ENCODE measurements at places on chromosomes 11 and 22. TPM values are rescaled to one million over a fixed set of nuclear protein-coding genes. Genes with fewer than 3 reads are reported as not detected.

GRCh38 chr11:66936311-66936711 is 21.9 kb downstream of the PC start:
- no peak for DNase-seq

DNA sequence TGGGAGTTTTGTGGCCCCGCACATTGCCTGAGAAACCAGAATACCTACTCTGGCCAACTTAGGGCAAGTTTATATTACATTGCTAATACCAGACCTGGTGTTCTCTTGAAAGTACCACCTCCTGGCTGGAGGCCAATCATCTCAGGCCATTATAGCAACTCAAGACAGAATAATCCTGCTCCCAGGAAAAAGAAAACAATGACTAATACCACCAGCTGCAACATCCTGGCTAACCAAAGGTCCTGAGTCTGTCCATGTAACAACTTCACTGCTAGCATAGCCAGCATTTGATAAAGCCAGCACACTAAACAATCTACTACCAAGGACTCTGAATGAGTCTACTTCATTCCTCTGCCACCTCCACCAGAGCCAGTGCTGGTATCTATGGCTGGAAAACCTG is 1298.7 kb upstream of the CNTN5 start:
- DNase-seq: no peak

DNA sequence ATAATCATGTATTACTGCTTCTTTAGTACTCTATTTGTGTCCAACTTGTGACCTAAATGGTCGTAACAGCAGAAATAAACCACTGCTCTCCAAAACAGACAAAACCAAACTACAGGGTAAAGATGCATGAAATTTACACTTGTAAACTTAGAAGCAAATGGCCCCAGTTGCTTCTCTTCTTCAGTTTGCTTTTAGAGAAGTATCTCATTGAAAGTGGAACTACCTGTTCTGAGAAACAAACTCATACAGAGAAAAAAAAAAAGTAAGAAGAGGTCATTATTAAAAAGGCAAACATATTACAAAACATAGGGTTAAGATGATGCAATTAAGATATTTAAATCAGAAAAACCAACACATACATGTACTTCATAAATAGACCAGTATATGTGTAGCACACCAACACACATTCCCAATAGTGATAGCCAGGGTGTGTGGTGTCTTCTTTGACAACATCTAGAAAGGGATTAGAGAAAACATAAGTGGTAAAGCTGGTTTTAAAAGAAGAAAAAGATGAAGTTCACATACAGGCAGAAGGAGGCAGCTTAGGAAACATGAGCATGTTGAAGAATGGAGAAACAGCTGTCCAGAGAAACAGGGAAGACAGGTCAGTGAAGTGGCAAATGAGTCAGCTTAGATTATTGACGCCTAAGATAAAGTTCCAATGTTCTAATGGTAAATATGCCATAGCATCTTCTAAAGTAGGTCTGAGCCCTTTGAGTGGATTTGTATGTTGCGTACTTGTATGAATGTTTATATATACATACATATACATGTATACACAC is 844.7 kb upstream of the CCDC90B start:
- no peak for DNase-seq

The OR56A1 gene
- not detected for total RNA-seq

The SMTNL1 gene
- not detected for total RNA-seq
